ENCODE measurements at places on chromosomes 4 and X.
A peak's percentile ranks its signal among the peaks of the same experiment; 100 is the strongest.

- DNase-seq = no peak
These were observed 71.6 kb upstream of the CLCN4 start for GRCh38 chrX:10085223-10085622.

- no peak for DNase-seq
These were observed 262.9 kb upstream of the IL1RAPL1 start for GRCh38 chrX:28324321-28324721.

DNA sequence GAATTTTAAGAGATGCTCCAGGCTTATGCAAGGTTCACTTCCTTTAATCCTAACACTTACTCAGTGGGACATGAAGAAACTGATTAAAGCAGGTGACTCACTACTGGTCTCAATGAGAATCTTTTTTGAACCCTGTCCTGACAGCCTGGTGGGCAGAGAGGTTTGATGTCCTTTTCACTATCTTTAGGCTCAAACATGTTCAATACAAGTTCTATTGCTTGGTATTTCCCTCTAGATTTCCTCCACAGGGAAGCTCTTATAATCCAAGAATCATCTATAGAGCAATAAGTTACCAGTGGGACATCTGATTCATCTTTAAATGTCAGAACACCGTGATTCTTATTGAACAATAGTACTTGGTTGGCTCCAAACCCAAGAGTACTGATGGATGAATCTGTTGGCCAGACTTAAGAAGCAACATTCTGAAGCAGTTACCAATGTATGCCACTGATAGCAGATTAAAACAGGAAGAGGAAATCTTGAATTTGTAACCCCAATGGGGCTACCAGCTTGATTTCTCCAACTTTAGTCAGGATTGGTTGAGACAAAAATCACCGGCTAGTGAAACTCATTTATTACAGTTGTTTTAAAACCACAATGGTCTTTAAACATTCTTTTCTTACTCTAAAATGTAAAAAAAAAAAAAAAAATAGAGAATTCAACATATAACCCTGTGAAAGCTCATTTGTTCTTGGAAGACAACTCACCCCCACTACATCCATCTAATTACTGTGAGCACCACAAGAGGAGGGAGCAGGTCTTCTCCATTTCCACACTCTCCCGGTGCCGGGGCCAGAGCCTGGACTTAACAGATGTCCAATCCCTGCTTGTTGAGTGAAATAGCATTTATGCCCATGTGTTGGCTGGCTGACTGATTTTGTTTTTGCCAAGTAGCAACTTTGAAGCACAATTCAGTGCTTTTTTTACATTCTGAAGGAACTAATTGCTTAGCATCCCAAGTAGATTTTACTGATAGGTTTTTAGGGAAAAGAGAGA, 43.3 kb downstream of the FGFBP1 start:
- DNase-seq = no peak

- DNase-seq = no peak
These were observed 161.5 kb upstream of the EPHA5 start for GRCh38 chr4:65831828-65832227.

DNA sequence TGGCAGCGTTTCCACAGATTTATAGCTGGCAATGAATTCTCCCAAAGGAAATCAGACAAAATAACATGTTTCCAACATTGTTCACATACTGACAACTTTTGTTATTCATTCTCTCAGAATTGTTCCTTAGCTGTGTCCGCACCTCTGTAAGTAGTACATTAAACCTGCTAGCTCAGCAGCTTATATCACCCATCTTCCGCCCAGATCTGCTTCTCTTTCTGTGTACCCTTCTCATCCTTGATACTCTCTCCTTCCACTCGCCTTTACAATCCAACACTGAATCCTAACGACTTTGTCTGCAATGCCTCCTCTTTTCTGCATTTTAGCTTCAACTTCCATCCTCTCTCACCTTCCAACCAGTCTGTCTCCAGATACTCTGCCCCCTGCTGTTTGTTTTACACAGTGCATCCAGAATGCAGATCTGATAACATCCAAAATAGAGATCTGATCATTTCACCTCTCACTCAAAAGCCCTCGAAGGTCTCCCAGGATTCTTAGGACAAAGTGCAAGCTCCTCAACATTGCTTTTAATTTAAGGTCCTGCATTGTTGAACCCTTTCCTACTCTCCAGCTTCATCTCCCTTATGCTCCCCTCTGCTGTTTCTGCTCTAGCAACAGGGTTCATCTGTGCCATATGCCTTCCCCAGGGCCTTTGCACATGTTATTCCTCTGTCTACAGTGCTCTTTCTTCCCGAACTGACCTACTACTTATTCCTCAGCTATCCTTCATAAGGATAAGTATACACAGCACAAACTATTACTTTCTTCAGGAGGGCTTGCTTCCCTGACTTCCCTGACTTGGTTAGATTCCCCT, 67.3 kb upstream of the VBP1 start:
- DNase-seq = peak; percentile 1

DNA sequence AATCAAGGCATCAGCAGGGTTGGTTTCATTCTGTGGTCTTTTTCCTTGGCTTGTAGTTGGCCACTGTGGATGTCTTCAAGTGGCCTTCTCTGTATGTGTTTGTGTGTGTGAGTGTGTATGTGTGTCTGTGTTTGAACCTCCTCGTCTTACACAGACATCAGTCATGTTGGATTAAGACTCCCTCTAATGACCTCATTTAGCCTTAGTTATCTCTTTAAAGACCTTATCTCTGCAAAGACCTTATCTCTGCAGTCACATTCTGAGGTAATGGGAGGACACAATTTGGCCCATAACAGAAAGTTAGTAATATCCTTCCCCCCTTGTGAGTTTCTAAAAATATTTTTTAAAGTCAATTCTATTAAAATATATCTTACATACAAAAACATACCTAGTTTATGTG, 126.7 kb downstream of the EMCN start:
- DNase-seq = no peak

GRCh38 chrX:69808375-69808774, 192.5 kb downstream of the EDA start:
- no peak for DNase-seq

GRCh38 chr4:156251373-156252065, 297.9 kb upstream of the CTSO start:
- no peak for DNase-seq

- no peak for DNase-seq
These were observed 59.1 kb downstream of the NKX6-1 start for GRCh38 chr4:84439996-84440395.

- no peak for DNase-seq
These were observed 4.1 kb downstream of the S100G start for GRCh38 chrX:16654093-16654492.

- no peak for DNase-seq
These were observed 56.5 kb downstream of the TMEM164 start for GRCh38 chrX:110059410-110059809.

- no peak for DNase-seq
These were observed 949.9 kb downstream of the TECRL start for GRCh38 chr4:63459329-63459728.

GRCh38 chr4:98583265-98583664, 75.1 kb downstream of the TSPAN5 start:
- DNase-seq = no peak

DNA sequence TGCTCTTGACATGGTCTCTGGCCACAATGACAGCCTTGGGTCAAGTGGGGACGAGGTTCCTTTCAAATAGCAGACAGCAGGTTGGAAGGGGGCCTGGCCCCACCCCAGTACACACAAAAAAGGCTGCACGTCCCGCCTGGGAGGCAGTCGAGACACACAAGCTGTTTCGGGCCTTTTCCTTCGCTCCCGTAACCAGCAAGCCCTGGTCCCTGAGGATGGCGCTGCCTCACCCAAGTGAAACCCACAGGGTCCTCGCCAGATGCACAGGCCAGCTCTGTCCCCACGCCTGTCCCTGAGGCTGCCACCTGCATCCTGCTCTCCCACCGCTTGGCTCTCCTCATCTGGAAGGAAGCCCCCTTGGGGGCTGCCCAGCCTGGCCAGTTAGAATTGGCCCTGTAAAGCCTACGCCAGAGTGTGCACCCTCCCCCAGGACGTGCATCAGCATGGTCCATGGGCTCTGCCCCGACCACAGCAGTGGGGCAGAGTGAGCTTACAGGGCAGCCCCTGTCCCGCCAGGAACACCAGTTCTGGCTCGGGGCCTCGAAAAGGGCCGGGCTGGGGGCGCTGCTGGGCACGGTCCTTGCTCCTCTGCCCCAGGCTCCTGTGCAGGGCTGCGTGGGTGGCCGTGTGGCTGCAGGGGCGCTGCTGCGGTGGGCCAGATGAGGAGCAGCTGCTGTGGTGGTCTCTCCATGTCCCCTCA, 2.0 kb downstream of the CPLX1 start:
- DNase-seq = no peak

DNA sequence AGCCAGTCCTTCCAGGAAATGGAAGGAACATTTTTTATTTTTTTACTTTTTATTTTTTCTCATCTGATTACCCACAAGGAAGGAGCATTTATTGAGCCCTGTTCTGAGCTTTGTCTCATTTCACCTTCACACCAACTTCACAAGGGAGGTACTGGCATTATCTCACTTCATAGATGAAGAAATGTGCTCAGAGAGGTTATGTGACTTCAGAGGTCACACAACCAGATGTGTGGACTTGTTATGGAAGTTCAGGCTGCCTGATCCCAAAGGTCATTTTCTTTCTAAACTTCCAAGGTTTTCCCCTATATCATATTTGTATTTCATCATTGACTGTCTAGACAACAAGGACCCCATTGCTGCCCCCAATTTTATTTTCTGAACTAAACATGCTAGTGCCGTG, 160.3 kb downstream of the DCLK2 start:
- DNase-seq = no peak

DNA sequence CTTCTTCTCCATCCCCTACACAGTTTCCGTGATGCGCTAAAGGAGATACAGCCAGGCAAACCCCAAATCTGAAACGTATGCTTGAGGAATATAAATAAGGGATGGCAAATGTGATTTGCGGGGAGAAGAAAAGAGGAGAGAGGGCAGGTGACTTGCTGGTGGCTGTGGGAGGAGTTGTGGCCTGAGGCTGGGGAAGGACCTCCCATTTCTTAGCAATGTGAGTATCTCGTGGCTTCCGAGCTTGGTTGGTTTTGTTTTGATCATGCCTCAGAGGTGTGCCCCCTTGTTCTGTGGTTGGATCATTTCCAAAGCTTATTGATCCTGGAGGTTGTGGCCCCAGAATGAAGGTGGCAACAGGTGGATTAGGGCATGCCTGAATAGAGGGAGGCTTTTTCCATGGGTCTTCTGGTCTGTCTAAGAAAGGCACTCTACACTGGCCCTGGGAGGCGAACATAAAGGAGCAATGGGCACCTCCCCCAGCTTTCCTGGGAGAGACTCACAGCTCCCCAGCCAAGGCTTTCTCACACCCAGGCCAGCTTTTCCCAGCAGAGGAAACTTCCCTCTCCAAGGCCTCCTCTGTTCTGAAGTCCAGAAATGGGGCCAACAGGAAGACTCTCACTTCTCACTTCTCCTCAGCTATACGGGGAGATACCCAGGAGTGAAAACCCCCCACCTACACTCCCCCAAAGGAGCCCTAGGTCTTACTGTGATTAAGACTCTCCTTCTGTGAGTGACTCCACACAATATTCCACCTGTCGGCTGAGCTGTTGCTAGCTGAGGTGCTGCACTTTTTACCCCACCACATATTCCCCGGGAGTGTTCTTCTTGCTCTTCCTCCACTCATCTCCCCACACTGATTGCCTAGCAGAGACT, 40.0 kb downstream of the C4orf51 start:
- no peak for DNase-seq

DNA sequence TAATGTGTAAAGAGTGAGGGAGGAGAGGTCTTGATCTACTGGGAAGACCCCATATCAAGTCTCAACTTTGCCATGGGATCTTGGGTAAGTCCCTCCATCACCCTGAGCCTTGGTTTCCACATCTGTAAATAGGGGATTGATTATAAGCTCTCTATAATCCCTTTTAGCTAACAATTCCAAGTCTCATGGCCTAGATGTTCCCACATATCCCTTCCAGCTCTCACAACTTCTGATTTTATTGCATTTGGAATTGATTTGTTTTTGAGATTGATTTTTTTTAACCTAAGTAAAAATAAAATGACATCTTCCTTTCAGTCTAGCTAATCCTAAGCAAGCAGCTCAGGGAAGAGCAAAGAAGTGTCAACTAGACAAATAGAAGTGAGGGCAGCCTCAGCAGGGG, 29.8 kb downstream of the SMIM20 start:
- no peak for DNase-seq

- DNase-seq = no peak
These were observed 37.4 kb downstream of the CYTL1 start for GRCh38 chr4:4981827-4982226.

GRCh38 chr4:27087306-27088045, 226.8 kb downstream of the STIM2 start:
- no peak for DNase-seq

DNA sequence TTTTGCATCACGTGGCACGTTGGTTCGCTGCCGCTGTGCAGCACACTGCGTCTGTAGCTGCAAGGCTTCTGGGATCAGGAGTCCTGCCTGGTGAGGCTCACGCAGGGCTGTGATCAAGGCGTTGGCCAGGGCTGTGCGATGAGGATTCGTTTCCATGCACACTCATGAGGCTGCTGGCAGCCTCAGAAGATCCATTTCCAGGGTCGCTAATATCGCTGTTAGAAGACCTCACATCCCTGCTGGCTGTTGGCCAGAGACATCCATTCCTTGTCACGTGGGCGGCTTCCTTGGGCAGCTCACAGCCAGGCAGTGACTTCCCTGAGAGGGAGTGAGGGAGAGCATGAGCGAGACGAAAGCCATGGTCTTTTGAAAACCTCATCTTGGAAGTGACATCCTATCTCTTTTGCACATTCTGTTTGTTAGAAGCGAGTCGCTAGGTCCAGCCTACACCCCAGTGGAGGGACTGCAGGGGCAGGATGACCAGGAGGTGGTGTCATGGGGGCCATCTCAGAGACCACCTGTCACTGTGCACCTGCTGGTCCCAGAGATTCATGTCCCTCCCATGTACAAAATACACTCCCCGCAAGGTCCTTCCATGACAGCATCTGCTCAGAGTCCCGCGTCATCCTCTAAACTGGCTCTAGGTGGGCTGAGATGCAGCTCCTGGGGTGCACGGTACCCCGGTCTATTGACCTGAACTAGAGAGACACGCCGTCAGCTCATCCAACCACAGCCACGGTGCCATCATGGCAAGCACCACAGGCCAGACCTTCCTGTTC, 12.2 kb downstream of the RGS12 start:
- DNase-seq = peak; percentile 52

DNA sequence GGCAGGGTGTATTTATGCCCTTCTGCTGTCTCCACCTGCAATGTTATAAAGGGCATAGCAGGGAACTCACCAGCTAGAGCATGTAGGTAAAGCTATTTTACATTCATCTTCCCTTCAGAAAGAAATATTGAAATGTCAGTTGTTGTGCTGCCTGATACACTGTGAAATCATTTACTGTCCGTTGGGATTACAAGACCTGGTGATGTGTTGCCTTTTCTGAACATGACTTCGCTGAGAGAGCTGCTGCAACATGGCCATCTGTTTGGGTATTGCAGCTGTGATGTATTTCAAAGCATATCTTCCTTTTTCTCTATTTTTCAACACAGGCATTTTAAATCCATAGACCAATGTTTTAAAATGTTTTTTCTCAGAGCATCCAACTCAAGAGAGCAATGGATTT, 644.1 kb upstream of the GNPDA2 start:
- DNase-seq = no peak

Measured in foreskin melanocyte (primary cell).